Fibroblast of skin of back (primary cell): ENCODE measurements at places on chromosomes 12 and 14.

GRCh38 chr12:50201987-50202521 is 34.9 kb upstream of the CERS5 start:
- DNase-seq, result peak; percentile 51

GRCh38 chr14:56199982-56200577 is 81.9 kb downstream of the PELI2 start:
- peak; percentile 50 for DNase-seq

DNA sequence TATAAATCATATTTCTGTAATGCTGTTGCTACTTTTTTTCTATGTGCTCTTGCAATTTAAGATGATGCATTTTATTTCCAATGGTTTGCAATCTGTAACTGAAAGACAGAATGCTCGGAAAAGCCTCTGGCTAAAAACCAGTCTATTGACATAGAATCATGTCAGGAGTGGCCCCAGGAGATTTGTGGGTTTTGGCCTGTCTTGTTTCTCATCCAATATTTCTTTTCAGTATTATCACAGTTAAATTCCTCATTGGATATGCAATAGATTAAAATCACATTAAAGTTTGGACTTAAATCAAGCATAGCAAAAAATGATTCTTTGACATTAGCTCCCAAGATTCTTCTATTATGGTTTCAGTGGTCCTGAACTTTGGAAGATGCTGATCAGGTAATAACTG is 19.1 kb upstream of the SLC38A2 start:
- DNase-seq, result peak; percentile 95

DNA sequence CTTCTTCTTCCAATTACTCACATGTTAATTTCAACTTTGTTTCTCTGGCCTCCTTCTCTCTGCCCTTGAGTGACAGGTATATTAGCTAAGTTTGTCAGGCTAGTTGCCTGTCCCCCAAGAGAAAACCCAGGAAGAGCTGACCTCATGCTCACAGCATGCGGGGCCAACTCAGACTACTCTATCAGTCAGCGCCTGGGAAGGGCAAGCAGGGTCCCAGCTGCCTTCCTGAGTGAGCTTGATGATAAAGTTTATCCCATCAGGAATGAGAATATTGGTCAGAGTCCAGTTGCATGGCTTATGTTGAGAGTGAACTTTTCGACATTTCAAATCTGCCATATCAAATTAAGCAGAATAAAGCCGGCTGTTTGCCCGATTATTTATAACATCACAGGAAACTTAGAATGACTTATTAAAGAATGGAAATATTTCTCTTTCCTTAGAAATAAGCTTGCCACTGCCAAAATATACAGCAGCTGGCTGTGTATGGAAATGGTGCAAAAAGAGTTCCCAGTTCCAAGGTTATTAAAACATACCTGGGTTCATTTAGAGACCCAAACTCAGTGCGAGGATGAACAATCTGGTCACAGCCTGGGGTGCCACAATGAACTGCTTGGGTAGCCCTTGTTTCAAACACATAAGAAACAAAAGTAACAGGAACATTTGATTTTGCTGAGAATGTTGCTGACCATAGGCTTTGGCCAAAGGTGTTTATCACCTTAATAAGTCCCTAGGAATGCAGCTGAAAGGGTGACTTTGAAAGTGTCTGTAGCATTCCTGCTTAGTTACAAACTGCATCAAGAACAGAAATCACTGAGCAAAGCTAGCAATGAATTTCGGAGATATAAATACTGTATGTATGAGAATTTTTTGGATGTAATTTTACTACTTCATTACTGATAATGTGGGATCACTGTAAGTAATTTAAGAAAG is 1553.8 kb upstream of the FLRT2 start:
- DNase-seq, result peak; percentile 33

DNA sequence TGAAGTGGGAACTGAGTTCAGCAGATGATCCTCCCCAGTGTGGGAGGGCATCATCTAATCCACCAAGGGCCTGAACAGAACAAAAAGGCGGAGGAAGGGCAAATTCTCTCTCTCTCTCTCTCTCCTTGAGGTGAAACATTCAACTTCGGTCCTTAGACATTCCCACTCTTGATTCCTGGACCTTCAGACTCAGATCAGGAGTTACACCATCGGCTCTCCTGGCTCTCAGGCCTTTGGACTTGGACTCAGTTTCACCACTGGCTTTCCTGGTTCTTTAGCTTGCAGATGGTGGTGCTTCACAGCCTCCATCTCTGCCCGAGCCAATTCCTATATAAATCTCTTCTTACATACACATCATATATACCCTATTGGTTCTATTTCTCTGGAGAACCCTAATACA is 73.2 kb downstream of the SPPL3 start:
- DNase-seq, result no peak
